ENCODE measurements at places on chromosomes 2 and 18.

- no peak for DNase-seq
Measured at GRCh38 chr18:3520230-3521085, 70.5 kb downstream of the TGIF1 start.

GRCh38 chr18:62282188-62282629 lies 42.9 kb upstream of the TNFRSF11A start:
- no peak for DNase-seq

DNA sequence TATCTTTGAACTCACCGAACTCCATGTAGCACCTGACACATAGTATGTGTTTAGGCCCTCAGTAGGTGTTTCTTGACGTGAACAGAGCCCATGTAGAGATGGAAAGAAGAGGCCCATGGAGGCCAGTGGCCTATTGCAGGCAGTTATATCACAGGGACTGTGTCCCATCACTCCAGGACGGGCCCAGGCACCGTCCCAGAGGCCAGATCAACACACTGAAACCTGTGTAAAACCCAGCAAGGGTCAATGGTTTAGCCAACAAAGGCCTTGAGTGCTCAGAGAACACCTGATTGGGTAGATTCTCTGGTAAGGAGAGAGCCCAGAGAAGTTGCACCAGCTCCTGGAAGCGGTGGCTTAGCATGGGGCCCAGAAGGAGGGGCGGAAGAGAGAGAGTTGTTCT lies 82.8 kb downstream of the INHBB start:
- DNase-seq: no peak

DNA sequence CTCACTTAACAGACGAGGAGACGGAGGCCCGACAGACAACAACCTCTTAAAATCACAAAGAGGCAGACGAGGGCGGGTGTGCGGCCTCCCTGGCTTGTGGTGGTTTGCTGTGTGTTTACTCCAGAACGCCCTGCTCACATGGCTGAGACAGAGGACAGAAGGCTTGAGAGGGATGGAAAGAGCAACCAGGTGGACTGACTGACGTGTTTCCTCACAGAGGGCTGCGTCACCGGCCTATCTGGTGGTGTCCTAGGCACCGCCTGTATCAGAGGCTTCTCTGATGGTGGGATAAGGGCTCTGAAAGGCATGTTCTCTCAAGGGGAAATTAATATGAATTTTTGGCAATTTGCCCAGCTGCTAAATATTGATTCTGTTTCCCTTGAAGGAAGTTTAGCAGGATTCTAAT lies 47.0 kb upstream of the RALBP1 start:
- no peak for DNase-seq

DNA sequence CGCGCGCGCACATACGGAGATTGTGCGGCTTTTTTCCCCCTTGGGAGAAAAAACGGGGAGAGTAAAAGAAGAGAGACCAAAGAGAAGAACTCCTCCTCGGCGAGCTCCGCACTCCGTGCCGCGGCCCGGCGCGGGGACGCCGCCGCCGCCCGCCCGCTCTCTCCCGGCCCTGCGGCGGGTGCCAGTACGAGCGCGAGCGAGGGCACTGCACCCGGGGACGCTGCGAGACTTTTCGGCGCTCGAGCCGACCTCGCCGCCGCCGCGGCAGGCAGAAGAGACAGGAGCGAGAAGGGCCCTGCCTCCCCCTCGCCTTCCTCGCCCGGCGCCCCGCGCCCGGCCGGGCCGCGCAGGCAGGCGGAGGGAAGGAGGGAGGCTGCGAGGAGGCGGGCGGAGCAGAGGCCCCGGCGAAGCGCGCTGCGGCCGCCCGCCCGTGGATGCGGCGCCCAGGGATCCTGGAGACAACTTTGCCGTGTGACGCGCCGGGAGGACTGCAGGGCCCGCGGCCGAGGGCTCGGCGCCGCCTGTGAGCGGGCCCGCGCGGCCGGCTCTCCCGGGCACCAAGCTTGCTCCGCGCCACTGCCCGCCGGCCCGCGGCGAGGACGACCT lies 857 bp upstream of the INHBB start:
- no peak for DNase-seq

GRCh38 chr2:74575320-74575719 lies 20.8 kb downstream of the DOK1 start:
- no peak for DNase-seq

- no peak for DNase-seq
Measured at GRCh38 chr2:108330979-108331378, 42.3 kb downstream of the SULT1C2 start.

- DNase-seq: no peak
Measured at GRCh38 chr2:67290451-67291290, 106.5 kb upstream of the ETAA1 start.

DNA sequence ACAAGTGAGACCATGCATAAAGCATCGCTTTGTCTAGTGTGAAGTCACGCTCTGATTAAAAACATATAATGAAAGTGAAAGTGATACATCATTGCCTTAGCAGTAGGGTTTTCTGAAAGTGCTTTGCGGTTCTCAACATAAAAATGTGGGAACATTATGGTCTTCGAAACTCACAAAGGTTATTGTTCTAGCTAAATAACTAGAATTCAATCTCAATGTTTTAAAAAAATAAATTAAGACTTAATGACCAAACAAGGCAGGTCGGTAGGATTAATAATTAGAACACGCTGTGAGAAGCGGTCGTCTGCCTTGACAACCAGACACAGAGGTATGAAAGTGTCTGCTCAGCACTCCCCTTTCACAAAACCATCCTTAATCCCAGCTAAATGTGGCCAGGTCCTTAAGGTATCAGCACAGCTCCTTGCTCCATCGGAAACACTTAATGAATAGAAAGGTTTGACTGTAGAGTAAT lies 42.2 kb downstream of the KLHL14 start:
- DNase-seq: no peak

DNA sequence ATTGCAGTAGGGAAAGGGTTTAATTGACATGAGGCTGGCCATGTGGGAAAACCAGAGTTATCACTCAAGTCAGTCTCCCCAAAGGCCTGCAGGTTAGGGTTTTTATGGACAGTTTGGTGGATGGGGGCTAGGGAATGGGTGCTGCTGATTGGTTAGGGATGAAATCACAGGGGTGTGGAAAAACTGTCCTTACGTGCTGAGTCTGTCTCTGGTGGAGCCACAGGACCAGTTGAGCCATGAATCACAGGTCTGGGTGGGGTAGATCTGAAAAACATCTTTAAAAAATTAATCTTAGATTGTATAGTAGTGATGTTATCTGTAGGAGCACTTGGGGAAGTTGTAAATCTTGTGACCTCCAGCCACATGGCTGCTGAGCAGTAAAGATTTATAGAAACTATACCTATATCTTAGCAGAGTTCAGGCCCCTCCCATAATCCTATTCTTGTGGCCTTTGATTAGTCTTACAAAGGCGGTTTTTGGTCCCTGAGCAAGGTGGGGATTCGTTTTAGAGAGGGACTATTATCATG lies 139.6 kb downstream of the COMMD1 start:
- no peak for DNase-seq

- DNase-seq: no peak
Measured at GRCh38 chr2:8719528-8719927, 37.7 kb downstream of the ID2 start.
